ENCODE measurements at places on chromosomes 12 and 14. TPM values are rescaled to one million over a fixed set of nuclear protein-coding genes. Genes with fewer than 3 reads are reported as not detected.

Gene NFE2
- total RNA-seq: 2.5 TPM

Gene DLGAP5
- total RNA-seq: not detected

- H3K4me3 ChIP-seq: no peak overlapping the region
- H3K36me3 ChIP-seq: no peaks in the 10 kb centered on the region
- no peak overlapping the region for H3K27ac ChIP-seq
- H3K4me1 ChIP-seq: no peaks in the 10 kb centered on the region
- peaks cover 25% of the 10 kb centered on the region for H3K27me3 ChIP-seq
- no peak for DNase-seq
Measured at GRCh38 chr14:103999795-104000440, 57.6 kb upstream of the RD3L start.

DNA sequence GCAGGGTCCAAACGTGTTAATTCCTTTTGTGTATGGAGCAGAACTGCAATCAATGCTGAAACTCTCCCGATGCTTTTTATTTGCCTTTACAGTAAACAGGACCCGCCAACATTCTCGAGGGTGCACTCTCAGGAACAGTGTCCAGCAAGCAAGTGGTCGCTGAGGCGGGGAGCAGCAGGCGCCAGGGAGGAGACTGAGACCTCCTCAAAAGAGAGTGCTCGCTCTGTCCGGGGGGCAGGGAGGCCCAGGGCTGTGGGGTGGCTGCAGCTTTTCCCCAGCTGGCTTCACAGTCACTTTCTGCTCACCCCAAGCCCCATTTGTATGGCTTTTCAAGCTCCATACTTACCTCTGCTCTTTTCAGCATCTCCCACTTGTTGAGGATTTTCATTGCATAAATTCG is 49.2 kb downstream of the CDC42BPB start:
- H3K4me3 ChIP-seq: no peak overlapping the region
- no peaks in the 10 kb centered on the region for H3K27me3 ChIP-seq
- H3K4me1 ChIP-seq: peaks cover 2% of the 10 kb centered on the region
- no peak overlapping the region for H3K27ac ChIP-seq
- no peak for DNase-seq

DNA sequence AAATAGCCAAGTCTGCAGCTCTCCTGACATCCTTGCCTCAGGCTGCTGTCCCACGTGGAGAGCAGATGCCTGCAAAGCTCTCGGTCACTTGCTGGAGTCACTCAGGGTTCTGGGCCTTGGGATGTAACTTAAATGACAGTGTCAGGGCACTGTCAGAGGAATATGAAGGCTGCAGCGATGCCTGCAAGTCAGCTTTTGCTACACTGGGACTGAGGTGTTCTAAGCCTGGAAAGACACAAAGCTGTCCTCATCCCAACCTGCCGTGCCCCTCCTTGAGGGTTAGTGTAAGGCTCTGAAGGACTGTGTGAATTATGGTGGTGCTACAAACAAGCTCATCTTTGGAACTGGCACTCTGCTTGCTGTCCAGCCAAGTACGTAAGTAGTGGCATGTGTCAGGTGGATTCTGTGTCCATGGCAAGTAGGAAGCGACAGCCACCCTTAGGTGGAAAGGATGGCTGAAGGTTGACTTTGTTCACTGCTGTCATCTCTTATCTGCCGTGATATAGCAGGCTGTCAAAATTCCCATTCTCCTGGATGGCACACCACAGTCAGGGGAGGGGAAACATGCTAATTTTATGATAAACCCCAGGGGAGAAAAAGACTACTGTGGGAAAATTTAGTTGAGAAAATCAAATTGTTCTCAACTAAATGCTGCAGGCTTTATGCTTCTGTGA is 79.9 kb downstream of the DAD1 start:
- H3K4me1 ChIP-seq: peaks cover 50% of the 10 kb centered on the region
- peak overlapping the region; percentile 85 for H3K4me3 ChIP-seq
- no peaks in the 10 kb centered on the region for H3K27me3 ChIP-seq
- H3K27ac ChIP-seq: peak overlapping the region; percentile 100
- DNase-seq: no peak

GRCh38 chr12:11771895-11772502 is 122.5 kb downstream of the ETV6 start:
- H3K4me1 ChIP-seq: peaks cover 42% of the 10 kb centered on the region
- H3K27me3 ChIP-seq: no peaks in the 10 kb centered on the region
- peak overlapping the region; percentile 32 for H3K27ac ChIP-seq
- H3K36me3 ChIP-seq: peaks cover 6% of the 10 kb centered on the region
- no peak overlapping the region for H3K4me3 ChIP-seq

Data from T-helper 17 cell (primary cell).